ENCODE measurements at places on chromosomes 6 and 20.

- no peak for DNase-seq
Measured at GRCh38 chr6:111803804-111804203, 69.4 kb downstream of the FYN start.

- no peak for DNase-seq
Measured at GRCh38 chr20:56815796-56816195, 186.7 kb downstream of the TFAP2C start.

DNA sequence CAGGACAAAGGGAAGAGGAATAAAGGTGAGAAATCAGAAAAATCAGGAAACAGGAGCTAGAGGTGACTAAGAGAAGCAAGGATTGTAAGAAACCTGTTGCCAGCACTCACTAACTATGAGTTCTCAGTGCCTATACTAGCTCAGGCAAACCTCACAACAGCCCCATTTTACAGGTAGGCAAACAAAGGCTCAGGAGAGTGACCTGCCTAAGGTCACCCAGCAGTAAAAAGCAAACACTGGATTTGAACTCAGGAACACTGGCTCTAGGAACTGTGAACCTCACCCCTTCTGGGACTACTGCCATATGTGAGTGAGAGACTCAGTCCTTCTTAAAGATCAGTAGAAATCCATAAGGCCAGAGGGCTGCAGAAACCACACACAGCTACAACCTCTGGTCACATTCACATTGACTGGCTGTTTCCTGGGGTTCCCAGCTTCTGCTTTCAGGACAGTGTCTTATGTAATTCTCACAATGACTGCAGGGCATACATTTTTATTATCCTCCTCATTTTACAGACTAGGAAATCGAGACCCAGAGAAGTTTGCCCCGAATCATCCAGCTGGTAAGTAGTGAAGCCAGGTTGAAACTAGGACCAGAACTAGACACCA lies 80.7 kb upstream of the MAFB start:
- peak; percentile 75 for DNase-seq

DNA sequence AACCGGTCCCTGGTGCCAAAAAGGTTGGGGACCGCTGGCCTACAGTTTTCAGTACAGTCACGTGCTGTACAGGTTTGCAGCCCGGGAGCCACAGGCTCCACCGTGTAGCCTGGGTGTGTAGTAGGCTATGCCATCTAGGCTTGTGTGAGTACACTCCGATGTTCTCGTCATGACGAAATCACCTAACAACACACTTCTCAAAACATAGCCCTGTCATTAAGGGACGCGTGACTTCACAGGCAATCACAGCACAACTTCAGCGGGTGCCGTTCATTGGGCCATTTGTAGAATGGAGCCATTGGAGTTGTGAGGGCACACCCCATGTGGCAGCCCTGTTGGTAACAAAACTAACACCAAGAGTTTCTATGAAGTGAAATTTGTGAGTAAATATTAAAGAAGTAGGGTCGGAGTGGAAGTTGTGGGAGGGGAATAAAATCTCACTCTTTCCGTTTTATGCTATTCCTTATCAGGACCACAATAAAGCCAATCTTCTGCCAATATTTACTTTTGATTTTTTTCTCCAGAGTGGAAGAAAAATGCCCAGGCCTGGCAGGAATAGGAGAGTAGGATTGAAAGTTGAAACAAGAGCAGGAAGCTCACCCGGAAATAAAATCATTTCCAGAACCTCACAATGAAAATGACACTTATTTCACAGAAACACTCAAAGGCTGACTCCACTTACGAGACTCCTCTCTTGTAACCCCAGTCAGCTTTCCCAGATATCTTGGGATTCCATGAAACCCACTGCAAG lies 63.7 kb upstream of the PTPN1 start:
- DNase-seq: peak; percentile 40

DNA sequence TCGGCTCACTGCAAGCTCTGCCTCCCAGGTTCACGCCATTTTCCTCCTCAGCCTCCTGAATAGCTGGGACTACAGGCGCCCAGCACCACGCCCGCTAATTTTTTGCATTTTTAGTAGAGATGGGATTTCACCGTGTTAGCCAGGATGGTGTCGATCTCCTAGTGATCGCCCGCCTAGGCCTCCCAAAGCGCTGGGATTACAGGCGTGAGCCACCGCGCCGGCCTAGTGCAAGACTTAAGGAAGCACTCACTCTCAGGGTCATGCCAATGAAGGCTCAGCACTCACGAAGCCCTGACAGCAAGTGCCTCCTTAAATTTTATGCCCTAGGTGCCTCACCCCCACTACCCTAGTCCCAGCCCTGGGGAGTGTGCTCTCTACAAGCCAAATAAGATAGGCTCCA lies 4.7 kb upstream of the DOK5 start:
- DNase-seq: no peak

DNA sequence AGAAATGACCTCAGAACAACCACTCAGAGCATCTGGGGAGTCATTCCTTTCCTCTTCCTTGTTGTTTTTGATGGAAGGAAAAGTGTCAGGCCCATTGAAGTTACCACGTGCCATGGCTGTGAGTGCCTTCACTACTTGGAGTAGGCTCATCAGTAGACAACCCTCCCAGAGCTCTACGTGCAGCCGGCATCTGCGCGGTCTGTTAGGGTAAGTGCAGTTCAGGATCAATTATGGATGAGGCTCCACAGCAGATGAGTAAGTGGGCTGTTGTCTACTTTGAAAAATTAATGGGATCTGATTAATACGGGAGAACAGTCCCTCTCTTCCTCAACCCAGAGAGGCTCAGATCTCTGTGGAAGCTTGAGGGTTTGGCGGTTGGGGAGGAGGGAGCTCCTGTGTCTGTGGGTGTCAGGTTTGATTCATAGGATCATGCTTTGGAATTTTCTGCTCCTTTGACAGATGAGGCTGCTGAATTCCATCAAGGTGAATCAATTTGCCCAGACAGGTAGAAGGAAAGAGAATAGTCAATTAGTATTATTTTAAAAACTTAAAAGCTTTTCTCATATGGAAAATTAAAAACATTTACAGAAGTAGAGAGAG lies 93.8 kb upstream of the TOX2 start:
- no peak for DNase-seq

GRCh38 chr20:43954704-43955061 lies 40.0 kb downstream of the TOX2 start:
- no peak for DNase-seq

GRCh38 chr6:80742481-80742880 lies 636.0 kb downstream of the BCKDHB start:
- DNase-seq: no peak

Data from inflammatory macrophage (primary cell).